ENCODE measurements at places on chromosomes 6 and 20. TPM values are rescaled to one million over a fixed set of nuclear protein-coding genes. Genes with fewer than 3 reads are reported as not detected.

DNA sequence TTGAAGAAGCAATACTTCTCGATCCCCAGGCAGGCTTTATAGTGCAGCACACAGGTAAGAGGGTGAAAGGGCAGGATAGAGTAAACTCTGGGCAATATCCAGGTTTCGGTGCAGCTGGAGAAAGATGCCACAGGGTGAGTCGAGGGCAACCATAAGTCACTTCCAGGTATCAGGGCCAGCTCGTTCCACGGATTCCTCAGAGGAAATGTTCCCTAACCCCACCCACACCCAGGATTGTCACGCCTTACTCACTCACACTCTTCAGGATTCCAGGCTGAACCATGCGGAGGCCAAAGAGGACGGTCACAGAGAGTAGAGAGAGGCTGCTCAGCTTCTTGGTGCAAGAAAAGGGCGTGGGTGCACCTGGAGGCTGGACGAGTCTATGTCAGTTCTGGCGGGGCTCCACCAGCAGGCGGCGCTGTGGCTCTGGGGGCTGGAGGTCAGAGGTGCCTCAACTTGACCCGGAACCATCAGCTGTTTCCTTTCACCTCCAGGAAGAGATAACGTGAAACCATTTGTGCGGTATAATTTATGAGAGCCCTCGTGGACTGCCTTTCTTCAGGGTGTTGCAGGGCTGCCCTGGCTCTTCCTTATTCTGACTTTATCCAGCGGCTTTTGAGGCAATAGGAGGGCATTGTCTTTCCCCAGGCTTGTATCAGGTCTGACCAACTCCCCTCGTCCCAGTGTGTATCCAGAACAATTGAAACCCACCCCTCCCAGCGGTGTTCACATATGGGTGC, 14.5 kb upstream of the WFDC12 start:
- peaks cover 6% of the 10 kb centered on the region for H3K4me1 ChIP-seq
- H3K27me3 ChIP-seq: no peaks in the 10 kb centered on the region
- peak; percentile 5 for DNase-seq
- H3K36me3 ChIP-seq: no peaks in the 10 kb centered on the region
- no peak overlapping the region for H3K4me3 ChIP-seq
- H3K27ac ChIP-seq: no peak overlapping the region

DNA sequence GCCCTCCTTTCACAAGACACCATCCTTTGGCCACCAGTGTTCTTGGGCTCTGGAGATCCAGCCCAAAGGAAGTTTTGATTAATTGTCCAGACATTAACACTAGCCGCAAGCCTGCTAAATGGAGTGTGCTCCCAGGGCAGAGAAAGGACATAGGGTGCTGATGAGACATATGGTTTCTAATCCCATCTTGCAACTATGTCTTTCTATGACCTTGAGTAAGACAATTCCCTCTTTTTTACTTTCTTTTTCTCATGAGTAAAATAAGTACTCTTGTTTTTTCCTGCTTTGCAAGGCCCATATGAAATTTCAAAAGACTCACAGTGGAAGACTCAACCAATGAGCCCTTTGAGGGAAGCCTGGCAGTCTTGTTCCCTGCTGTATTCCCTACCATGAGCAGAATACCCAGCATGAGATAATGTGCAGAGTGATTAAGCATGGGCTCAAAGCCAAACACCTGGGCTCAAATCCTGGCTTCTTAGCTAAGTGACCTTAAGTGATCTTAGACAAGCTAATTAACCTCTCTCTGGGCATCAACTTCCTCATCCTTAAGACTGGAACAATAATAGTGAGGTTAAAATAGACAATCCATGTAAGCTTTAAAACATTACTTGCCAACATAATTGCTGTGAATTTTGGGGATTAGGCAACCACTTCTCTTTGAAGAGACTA, at the start of gene WFDC10B:
TSS of gene WFDC10B (minus strand) at position 51 of the 669 bp plus-strand sequence. CDS start 19,027 bp downstream, outside the sequence.
- DNase-seq: no peak
- H3K27ac ChIP-seq: no peak within 1 kb of the TSS
- H3K4me1 ChIP-seq: no peaks in the 10 kb centered on the region
- no peaks in the 10 kb centered on the region for H3K27me3 ChIP-seq

DNA sequence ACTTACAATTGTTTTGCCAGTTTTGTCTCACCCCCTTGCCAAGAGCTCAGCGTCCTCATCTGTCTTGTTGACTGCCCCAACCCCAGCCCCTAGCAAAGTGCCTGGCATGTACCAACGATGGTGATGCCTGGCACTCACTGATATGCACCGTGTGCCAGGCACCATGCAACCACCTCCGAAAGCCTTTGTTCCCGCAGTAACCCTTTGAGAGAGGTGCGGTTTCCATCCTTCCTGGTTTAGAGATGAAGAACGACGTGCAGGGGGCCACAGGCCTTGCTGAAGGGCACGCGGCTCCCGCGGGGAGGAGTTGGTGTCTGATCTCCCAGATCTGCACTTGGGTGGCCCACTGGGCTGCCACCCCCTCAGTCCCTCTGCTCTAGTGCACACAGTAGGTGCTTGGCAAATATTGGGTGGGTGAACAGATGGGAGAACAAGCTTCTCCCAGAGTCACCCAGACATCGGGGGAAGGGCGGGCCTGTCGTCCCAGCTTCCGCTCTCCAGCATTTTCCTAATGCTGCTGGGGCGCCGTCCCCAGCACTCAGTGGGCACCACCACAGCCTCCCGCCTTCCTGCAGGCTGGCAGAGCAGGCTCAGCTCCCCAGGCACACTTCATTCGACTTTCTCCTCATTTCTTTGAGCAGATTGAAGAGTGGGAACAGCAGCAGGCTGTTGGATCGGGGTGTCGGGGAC, 35.3 kb downstream of the DLGAP4 start:
- no peak for DNase-seq
- H3K4me1 ChIP-seq: no peaks in the 10 kb centered on the region
- H3K36me3 ChIP-seq: no peaks in the 10 kb centered on the region
- no peaks in the 10 kb centered on the region for H3K27me3 ChIP-seq
- no peak overlapping the region for H3K4me3 ChIP-seq

DNA sequence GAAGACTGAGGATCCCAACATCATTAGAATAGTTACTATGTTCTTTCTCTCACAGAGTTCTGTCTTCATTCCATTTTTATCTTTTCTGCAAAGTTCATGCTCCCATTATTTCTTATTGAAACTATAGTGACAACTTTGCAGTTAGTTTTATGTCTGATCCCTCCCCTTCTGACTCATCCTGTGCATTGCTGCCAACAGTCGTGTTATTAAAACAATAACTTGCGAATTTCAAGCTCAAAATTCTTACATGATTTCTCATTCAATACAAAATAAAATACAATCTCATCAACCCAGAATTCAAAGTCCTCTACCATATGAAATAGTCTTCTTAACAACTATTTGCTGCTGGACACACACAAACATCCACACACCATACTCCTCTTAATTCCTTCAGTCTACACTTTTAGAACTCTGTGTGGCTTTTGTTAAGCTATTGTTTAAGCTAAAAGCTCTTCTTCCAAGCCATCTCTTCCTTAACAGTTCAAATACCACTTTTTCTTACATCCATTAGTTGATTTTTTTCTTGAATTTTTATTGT, 261.4 kb upstream of the IRAK1BP1 start:
- no peaks in the 10 kb centered on the region for H3K36me3 ChIP-seq
- no peak overlapping the region for H3K4me3 ChIP-seq
- DNase-seq: no peak
- H3K4me1 ChIP-seq: no peaks in the 10 kb centered on the region
- no peaks in the 10 kb centered on the region for H3K27me3 ChIP-seq

Gene GNRH2
- 1.2 TPM for total RNA-seq

Gene RAB44
- not detected for total RNA-seq

- no peaks in the 10 kb centered on the region for H3K36me3 ChIP-seq
- H3K27me3 ChIP-seq: no peaks in the 10 kb centered on the region
- DNase-seq: no peak
- no peaks in the 10 kb centered on the region for H3K4me1 ChIP-seq
- H3K27ac ChIP-seq: no peak overlapping the region
Measured at GRCh38 chr6:44569931-44570385, 182.5 kb downstream of the CDC5L start.

- H3K4me1 ChIP-seq: no peaks in the 10 kb centered on the region
- no peaks in the 10 kb centered on the region for H3K36me3 ChIP-seq
- H3K27ac ChIP-seq: no peak overlapping the region
Measured at GRCh38 chr6:5582762-5583161, 321.4 kb downstream of the FARS2 start.

Gene IL20RA
- not detected for total RNA-seq

Gene BAG2
- 3.5 TPM for total RNA-seq

Gene TNFRSF6B
- not detected for total RNA-seq

Gene EFCAB8
- 1.8 TPM for total RNA-seq

- H3K27me3 ChIP-seq: peaks cover 4% of the 10 kb centered on the region
- H3K4me1 ChIP-seq: no peaks in the 10 kb centered on the region
- no peak overlapping the region for H3K27ac ChIP-seq
- DNase-seq: no peak
Measured at GRCh38 chr6:168033791-168034190, 36.3 kb downstream of the KIF25 start.

DNA sequence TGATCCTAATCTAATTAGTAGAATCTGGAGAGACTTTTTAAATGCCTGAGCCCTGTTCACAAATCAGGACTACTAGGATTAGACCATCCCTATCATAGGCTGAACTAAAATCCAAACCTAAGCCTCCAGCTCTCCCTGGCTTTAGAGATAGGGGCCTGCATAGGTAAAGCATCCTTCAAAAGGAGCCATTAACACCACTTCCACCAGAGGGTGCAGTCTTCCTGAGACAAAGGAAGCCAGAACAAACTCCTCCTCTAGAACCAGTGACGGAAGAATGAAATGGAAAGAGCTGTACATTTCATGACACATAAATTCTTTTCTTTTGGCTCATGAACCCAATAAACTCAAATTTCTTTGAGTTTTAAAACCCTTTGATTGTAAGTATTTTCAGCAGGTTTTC, 291.2 kb upstream of the ADGRB3 start:
- no peaks in the 10 kb centered on the region for H3K27me3 ChIP-seq
- H3K4me1 ChIP-seq: no peaks in the 10 kb centered on the region
- DNase-seq: no peak
- no peak overlapping the region for H3K27ac ChIP-seq
- no peaks in the 10 kb centered on the region for H3K36me3 ChIP-seq

Gene NKAPL
- total RNA-seq: not detected

Gene BFSP1
- total RNA-seq: 0.94 TPM

Gene PROKR2
- not detected for total RNA-seq

- no peak overlapping the region for H3K27ac ChIP-seq
- H3K4me1 ChIP-seq: no peaks in the 10 kb centered on the region
- no peak for DNase-seq
- H3K4me3 ChIP-seq: no peak overlapping the region
- no peaks in the 10 kb centered on the region for H3K27me3 ChIP-seq
Measured at GRCh38 chr6:131779304-131779703, 28.5 kb upstream of the ENPP1 start.

GRCh38 chr6:131846905-131847304, 39.1 kb downstream of the ENPP1 start:
- H3K36me3 ChIP-seq: no peaks in the 10 kb centered on the region
- no peaks in the 10 kb centered on the region for H3K4me1 ChIP-seq
- no peak overlapping the region for H3K4me3 ChIP-seq
